ENCODE measurements at places on chromosomes 13 and 19.

DNA sequence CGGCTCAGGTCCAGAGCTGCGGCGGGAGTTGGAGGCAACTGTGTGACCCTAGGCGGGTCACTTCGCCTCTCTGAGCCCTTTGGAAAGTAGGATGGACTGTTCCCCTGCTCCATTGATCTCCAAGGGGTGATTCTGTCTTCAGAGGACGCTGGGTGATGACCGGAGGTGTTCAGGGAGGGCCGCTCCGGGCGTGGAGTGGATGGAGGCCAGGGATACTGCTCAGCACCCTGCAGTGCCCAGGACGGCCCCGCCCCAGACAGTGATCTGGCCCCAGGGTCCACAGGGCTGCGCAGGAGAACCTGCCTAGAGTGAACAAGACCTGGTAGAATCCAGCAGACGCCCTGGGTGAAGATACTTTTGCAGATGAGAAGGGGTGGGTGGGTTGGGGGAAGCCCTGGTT is 7.0 kb downstream of the NCLN start:
- DNase-seq: no peak

- no peak for DNase-seq
These were observed 9.8 kb downstream of the PNMA8A start for GRCh38 chr19:46461537-46461936.

DNA sequence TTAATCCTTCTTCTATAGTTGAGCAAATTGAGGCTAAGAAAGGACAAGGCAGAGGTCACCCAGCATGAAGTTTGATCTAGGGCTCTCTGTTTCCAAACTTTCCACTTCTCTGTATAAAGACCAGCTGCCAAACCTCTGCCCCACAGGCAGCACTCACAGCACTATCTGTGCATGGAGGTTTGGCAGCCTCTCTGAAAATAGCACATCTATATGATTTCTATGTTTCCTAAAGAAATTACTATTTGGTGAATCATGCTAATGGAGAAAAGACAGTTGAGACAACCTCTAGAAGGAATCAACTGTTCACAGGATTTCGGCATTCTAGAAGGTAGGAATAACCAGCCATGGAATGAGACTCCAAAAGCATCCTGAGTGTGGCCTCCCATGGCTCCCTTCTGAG is 554.5 kb downstream of the IRS2 start:
- DNase-seq: no peak

- DNase-seq: no peak
These were observed 475 bp downstream of the MRPL57 start for GRCh38 chr13:21176982-21177284.

- DNase-seq: no peak
These were observed 11.5 kb downstream of the HIPK4 start for GRCh38 chr19:40378509-40378908.

- no peak for DNase-seq
These were observed 179.2 kb downstream of the TPTE2 start for GRCh38 chr13:19382111-19382510.

DNA sequence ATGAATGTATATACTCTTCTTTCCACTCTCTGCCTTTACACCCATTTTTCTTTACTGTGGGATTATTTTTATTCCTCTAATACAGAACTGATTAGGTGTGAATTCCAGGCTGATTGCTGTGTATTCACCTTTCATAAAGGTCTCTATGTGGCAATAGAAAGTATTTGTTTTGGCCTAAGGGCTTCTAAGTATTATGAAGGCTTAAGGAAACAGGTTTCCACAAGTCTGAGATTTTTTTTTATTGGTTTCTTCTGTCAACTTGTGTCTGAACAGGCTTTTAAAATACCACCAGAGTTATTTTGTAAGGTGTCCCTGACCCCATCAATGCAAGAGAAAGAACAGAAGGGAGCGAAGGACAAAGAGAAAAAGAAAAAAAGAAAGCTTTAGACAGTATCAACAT is 1102.0 kb upstream of the SPRY2 start:
- DNase-seq: no peak

GRCh38 chr13:50531917-50532899 is 311.3 kb downstream of the DLEU7 start:
- no peak for DNase-seq

DNA sequence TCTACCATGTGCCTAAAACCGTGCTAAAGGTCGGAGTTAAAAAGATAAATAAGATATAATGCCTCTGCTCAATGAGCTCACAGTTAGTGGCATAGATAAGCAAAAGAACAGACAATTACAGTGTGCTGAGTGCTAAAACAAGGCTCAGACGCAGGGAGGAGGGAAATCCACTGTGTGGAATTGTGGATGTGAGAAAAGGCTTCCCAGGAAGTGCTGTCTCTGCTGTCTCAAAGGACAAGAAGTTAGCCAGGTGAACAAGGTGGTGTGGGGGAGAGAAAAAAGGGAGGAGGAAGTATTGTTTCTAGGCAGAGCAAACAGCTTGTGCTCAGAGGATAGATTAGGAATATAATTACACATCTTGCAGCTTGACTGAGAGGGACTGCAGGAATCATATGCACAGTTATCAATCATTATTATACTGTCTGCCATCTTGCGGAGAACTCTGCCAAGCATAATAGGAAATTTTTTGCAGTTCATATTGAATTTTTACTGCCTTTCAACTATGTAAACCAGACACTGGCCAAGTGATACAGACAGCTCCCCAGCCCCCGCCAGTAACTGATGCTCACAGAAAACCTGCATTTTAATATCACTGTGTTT is 9.3 kb downstream of the C13orf42 start:
- no peak for DNase-seq

- no peak for DNase-seq
These were observed 6.7 kb upstream of the GNA15 start for GRCh38 chr19:3129112-3129511.

DNA sequence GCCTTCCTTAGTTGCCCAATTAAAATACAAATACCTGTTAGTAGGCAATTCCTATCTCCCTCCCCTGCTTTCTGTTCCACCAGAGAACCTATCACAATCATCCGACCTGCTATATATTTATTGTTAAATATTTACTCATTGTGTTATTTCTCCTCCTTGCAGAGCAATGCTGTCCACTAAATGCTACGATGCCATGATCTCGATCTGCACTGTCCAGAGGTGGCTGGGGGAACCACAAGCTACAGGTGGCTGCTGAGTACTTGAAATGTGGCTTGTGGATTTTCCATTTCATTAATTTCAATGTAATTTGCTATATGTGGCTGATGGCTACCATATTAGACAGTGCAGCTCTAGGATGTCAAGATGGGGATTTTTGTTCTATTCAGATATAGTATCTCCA is 5.1 kb downstream of the KLK6 start:
- no peak for DNase-seq

DNA sequence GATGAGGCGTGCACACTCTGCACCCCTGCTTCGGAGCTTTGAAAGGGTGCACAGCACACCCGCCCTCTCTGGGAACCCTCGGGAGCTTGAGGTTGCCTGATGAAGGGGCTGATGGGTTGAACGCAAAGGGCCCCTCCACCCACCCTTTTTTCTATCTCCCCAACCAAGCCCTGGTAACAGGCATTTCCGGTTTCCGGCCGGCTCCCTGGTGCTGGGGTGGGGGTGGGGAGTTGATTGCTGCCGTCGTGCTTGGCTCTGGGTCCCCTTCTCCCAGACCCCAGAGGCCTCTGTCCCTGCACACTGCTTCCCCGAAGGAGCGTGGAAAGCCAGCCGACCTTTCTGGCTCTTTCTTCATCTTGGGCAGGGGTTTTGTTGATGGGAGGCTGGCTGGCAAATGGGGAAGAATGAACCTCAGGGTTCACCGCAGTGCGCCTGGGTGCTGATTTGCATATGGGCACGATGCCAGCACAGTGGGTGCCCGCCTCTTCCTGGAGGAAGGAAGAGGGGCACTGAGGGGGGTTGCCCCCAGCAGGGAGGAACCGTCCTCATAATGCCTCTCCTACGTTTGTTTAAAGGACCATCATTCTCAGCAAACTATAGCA is 29.1 kb downstream of the VAV1 start:
- peak; percentile 67 for DNase-seq

DNA sequence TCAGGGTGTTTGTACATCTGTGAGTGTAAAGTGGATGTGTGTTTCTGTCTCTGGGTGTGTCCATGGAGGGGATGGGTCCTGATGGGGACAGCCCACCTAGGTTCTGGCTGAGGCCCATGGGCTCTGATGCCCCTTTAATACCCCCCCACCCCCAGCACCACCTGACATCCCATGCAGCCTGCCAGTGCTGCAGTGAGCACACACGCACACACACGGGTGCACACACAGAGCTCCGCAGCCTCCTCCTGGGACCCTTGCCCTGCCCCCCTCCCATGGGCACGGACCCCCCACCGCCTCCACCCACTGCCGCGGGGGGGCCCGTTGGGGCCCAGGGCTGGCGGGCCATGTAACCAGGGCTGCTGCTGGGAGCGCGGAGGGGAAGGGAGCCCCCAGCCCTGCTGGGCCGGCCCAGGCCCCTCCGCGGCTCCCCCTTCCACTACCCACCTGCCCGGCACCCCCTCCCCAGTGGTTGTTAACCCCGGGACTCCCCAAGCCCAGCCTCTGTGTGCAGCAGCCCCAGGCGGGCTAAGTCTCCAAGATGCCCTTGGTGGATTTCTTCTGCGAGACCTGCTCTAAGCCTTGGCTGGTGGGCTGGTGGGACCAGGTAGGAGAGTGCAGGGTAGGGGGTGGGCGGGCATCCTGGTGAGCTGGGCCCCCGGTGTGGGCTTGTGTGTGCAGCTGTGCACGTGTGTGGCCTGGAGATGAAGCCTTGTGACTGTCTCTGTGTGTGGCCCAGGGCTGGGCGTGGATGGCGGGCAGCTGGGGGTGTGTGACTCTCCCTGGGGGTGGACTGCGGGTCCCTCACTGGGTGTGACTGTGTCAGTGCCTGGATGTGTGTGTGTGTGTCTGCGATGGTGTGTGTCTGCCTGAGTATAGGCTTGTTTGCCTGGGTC is 32.6 kb downstream of the PDE4A start:
- no peak for DNase-seq

- DNase-seq: no peak
These were observed 76.0 kb downstream of the ZDHHC20 start for GRCh38 chr13:21383090-21383489.

- no peak for DNase-seq
These were observed 13.2 kb upstream of the PAK4 start for GRCh38 chr19:39112338-39112890.

GRCh38 chr13:99967498-99967868 is 4.1 kb downstream of the ZIC5 start:
- DNase-seq: no peak

- DNase-seq: no peak
These were observed 1.3 kb upstream of the SHANK1 start for GRCh38 chr19:50720921-50721381.

DNA sequence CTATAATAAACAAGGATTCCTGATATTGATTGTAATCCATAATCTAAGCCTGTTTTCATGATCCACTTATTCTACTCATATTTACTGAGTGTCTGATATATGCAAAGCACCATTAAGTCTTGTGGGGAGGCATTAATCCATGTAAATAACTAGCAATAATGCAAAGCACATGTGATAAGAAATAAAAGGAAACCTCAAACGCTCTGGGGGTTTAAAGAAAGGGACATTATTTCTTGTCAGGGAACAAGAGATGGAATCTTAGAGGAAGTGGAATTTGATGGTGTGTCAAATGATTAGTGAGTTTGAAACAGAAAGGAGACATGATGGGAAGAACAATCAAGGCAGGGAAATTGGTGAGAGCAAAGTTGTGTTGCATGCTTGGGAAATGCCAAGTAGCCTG is 57.4 kb upstream of the FLT1 start:
- DNase-seq: no peak

- DNase-seq: no peak
These were observed 561.3 kb downstream of the FGF9 start for GRCh38 chr13:22232186-22232585.

- DNase-seq: no peak
These were observed 475.7 kb downstream of the UQCRFS1 start for GRCh38 chr19:28737021-28737895.

- DNase-seq: no peak
These were observed 206.8 kb downstream of the PCDH9 start for GRCh38 chr13:67023130-67023876.

DNA sequence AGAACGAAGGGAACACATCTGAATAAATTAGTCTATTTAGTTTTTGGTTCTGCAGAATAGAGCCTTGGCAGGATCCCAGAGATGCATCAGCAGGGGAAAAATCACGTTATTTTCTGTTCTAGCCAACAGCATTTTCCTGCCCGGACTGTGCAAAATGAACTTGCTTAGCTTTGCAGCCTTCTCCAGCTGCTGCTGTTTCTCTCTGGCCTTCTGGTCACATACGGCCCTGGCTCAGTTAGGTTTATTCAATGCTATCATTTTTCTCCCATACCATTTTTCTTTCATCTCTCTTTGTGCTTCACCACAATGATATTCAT is 110.4 kb upstream of the KL start:
- DNase-seq: no peak

- DNase-seq: no peak
These were observed 43.4 kb downstream of the DHRS12 start for GRCh38 chr13:51760592-51760991.

- no peak for DNase-seq
These were observed 423.1 kb downstream of the FGF14 start for GRCh38 chr13:101978552-101979315.

GRCh38 chr13:32284927-32285632 is 30.1 kb downstream of the ZAR1L start:
- DNase-seq: no peak

DNA sequence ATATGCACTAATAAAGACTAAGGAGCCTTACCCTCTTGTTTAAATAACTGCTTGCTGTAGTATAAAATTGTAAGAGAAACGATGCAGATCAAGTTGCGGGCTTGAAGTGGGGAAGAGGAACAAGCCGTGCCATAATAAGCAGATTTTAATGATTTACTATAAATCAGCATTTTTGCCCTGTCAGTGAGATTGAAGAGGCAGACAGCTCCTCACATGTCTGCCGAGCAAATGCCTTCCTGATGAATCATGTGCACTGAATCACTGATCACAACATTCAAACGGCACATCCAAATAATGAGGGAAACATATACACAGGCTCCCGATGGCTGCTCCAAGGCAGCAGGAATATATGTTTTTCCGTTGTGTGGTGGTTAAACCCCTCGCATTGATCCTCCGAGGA is 282.9 kb downstream of the TSHZ3 start:
- no peak for DNase-seq

- DNase-seq: no peak
These were observed 17.4 kb downstream of the PPFIA3 start for GRCh38 chr19:49136771-49137171.

DNA sequence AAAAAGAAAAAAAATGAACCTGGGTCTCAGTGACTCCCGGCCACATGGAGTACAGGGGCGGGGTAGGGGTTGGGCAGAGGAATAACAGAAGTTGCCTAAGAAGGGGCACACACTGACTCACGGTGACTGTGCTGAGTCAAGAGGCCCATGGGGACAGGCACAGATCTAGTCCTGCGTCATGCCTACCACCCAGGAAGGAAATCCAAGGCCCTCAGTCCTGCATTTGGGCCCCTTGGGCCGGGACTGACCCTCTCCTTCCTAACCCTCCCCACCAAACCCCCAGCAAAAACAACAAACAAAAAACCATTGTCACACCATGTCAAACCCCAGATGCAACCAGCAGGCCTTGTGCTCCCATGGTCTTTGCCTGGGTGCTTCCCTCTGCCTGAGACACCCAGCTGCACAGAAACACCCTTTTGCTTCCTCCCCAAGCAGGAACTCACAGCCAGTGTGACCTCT is 9.6 kb upstream of the NOTCH3 start:
- DNase-seq: no peak

All from activated T-helper 9 cell treated with anti-CD3 and anti-CD28 coated beads, Interleukin-2, amount 50 U/mL, for 16 hours (primary cell).